AG09319 (cell line): ENCODE measurements at places on chromosomes 13 and 19.

- peak; percentile 79 for DNase-seq
Observed at GRCh38 chr13:46796515-46797474, at the start of gene ESD. Gene ESD, minus strand, starts transcription at chr13:46797161. Its CDS starts 5,748 bp downstream, at chr13:46791413.

DNA sequence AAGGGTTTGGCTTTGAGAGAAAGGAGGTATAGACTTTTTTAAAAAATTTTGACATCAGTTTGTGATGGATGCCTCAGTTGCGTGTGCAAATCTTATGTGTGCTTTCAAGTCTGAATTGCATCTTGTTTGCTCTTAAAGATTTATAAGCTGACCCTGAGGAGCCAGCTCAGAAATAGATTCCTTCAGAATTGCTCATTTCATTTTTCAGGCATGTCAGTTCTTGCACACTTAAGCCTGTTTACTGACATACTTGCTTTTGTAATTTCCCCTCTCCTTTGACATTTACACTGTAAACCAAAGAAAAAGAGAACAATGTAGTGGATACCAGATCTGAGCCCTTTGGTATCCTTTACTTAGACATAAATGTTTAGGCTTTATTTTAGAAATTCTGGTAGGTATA, 87.6 kb downstream of the RNF17 start:
- no peak for DNase-seq

GRCh38 chr13:97386801-97387484, 47.0 kb upstream of the RAP2A start:
- DNase-seq, result no peak

DNA sequence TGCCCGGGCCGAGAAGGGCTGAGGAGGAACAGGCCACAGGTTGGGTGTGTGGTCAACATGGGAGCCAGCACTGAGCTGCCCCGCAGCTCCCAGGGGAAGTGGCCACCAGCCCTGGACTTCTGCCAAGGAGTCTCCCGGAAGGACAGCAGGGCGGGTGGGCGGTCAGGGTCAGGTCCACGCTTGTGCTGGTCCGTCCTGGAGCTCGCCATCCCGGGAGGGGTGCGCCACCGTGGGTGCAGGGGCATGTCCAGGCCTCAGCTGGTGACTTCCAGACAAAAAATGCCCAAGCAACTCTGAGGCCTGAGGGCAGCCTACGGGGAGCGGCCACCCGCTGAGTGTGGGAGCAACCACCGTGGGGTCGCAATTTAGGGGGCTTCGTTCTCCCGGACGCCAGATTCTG, 21.4 kb upstream of the SLC15A1 start:
- DNase-seq, result no peak

DNA sequence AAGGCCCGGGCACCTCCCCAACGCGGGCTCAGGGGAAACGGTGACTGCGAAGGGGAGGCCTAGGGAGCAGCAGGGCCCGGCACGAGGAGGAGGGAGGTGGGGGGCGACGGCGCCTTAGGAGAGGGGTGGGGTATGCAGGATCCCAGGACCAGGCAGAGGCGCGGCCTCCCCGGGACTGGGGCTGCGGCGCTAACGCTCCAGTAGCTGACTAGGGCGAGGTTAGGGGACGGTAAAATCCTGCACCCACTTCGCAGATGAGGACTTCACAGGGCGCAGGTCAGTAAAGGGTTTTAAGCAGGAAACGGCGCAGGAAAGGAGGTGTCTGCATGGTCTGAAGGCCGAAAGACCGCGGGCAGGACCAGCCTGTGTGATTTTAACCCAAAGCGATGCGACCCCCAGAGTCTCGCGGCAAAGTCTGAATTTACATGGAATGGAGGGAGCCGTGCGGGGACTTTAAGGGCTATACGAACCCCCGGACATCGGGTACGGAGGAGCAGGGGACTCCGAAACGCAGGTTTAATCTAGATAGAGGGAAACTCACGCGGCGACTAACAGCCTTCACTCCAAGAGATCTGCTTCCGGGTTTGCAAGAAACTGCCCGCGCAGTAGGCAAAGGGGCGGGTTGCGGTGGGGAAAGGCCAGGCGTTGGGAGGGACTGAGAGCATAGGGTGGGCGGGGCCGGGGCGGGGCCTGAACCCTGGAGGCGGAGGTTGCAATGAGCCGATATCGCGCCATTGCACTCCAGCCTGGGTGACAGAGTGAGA, at the start of gene ZNF665:
Gene ZNF665, minus strand, starts transcription at position 588 of the 764 bp plus-strand sequence. CDS start 10,460 bp downstream, outside the sequence.
- peak; percentile 54 for DNase-seq

- no peak for DNase-seq
Observed at GRCh38 chr19:39307046-39307821, 11.0 kb downstream of the IFNL1 start.

DNA sequence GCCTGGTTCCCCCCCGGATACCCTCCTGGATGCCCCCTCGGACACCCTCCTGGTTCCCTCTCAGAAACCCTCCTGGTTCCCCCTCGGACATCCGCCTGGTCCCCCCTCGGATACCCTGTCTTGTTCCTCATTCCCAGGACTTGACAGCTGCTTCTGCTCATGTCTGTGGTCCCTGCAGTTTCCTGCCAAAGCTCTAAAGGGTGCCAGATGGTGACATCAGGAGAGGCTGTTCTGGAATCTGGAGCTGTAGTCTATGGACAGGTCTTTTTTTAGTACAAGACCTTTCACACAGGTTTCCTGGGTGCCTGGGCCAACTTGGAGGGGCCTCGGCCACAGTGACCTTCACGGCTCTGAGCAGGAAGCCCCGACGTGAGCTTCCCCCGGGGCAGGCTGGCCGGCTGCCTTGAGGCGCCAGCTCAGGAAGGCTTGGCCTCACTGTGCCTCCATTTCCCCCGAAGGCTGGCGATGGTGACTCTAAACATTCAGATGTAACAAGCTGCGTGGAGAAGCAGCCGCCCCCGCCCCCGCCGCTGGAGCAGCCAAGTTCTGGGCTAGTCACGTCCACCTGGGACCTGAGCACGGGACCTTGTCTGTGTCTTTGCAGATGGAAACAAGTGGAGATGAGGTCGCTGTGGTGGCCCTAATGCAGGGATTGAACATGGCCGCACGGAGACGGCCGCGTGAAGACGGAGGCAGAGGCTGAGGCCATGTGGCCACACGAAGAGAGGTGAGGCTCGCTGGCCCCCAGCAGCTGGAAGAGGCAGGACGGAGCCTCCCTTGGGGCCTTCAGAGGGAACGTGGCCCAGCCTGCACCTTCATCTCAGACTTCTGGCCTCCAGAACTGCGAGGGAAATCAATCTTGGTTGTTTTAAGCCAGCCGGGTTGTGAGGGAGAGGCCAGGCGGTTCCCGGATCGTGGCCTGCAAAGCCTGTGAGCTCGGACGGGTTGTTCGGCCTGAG, 12.7 kb downstream of the SGTA start:
- no peak for DNase-seq

DNA sequence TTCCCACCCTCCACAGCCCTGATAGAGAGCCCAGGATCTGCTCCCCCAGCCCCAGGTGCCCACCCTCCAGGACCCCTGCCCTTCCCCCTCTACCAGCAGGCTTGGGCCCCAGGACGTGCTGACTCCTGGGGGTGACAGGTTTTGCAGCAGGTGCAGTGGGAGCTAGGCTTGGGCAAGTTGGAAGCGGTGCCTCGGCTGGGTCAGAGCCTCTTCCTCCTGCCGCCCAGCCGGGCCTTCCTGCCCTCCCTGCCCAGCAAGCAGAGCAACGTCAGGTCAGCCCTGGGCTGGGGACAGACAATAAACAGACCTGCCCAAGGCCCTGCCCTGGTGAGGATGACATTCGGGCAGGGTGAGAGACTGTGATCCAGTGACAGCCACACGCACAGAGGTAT, 9.2 kb upstream of the NCCRP1 start:
- DNase-seq, result no peak

DNA sequence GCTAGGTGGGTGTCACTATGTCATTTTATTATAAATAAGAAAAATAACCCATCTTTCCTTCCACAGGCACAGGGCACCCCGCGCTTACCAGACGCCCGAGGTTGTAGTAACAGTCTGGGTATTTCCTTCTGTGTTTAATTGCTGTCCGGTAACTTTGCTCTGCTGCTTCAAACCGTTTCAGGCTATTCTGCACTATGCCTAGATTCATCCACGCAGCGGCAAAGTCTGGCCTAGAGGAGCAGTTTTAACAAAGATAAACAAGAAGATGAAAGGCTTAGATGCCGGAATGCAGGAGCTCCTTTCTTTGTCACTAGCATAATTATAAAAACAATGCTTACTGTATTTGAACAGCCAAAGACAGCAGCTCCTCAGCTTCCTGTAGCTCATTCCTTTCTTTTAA, 36.9 kb upstream of the GGACT start:
- no peak for DNase-seq

- no peak for DNase-seq
Observed at GRCh38 chr13:65454403-65454802, 1775.7 kb downstream of the PCDH9 start.

- DNase-seq, result no peak
Observed at GRCh38 chr19:37346091-37346490, 24.8 kb upstream of the ZNF527 start.

- DNase-seq, result no peak
Observed at GRCh38 chr19:45402298-45403061, 2.4 kb downstream of the PPP1R13L start.

DNA sequence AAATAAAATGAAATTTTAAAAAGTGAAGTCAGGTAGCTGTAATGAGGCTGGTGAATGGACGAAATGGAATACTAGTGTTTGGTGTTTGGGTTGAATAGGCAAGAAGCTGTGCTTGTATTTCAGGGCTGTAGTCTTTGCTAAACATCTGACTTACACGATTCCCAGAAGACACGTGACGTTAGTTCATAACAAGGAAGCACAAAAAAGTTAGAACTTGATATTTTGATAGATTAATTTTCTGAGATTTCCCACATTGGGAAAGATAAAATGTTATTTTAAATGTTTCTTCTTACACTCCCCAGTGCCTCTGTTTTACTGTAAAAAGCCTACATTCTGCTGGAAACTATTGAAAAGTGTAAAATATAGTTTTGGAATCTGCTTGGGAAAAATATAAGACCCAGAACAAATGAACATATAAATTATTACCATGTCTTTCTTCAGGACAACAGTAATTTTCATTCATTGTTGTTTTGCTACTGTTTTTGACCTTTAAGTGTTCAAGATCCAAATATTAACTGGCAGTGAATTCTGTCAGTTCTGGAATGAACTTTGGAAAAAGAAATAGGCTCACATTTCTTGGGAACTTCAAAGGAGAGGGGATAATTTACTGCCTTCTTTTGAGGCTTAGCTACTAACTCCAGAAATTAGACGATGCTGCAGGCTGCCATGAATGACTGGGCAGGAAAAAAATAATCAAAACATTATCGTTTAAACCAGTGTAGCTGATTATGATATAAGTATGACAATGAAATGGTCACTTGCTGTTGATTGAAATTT, 241.3 kb downstream of the SLITRK6 start:
- no peak for DNase-seq

DNA sequence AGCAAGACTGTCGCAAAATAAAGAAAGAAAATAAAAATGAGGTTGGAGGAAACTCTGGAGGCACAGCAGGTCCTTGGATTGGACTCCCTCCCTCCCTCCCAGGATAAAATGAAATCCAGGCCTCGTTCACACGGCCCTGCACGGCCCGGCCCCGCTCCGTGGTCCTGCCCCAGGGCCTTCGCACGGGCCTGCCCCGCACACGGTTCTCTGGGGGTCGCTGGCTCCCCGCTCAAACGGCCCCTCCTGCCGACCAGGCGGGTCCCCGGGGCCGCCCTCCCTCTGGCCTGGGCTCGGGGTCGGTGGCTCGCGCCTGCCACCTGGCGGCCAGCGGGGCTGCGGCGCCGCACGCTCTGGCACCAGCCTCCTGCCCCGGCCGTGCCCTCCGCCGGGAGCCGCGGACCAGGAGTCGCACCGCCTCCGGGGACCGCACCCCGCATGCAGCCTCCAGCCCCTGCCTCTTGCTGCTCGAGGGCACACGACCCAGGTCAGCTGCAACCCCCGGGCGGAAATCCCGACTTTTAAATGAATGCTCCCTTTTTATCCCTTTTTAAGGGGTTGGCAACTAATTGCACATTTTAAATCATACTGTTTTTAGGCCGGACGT, 1.5 kb upstream of the WDR18 start:
- DNase-seq, result no peak

DNA sequence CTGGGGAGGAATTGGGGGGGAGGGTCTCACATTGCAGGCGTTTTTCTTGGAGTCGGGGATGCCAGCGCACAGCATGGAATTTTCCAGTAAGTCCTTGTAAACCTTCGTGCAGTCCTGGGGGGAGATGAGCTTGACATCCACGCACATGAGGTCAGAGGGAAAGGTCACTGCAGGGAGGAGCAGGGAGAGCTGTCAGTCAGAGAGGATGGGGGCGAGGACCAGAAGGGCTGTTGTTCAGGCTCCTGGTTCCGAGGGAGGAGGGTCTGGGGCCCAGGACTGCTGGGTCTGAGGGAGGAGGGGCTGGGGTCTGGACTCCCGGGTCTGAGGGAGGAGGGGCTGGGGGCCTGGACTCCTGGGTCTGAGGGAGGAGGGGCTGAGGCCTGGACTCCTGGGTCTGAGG, 4.0 kb downstream of the KLK7 start:
- DNase-seq, result no peak

GRCh38 chr13:109976206-109976997, 190.0 kb upstream of the IRS2 start:
- DNase-seq, result no peak

GRCh38 chr13:37598597-37598996, at the start of gene POSTN:
Gene POSTN, minus strand, starts transcription at chr13:37598768. Its CDS starts 42 bp downstream, at chr13:37598726.
- DNase-seq, result no peak

DNA sequence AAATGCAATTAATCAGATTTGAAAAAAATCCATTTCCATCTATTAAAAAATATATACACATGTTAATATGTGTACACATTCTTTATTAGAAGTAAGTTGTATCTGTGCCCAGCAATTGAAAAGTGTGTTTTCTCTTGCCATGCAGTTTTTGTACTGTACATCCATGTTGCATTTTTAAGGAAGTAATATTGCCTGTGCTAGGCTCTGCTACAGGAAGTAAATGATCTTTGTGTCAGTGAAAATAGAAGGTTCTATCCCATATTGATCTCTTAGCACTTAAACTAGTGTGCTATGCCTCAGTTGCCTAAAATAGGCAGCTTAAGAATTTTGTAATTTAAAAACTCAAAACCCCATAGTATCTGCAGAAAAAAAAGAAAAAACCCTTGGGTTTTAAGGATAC, 122.5 kb downstream of the CDK8 start:
- no peak for DNase-seq

DNA sequence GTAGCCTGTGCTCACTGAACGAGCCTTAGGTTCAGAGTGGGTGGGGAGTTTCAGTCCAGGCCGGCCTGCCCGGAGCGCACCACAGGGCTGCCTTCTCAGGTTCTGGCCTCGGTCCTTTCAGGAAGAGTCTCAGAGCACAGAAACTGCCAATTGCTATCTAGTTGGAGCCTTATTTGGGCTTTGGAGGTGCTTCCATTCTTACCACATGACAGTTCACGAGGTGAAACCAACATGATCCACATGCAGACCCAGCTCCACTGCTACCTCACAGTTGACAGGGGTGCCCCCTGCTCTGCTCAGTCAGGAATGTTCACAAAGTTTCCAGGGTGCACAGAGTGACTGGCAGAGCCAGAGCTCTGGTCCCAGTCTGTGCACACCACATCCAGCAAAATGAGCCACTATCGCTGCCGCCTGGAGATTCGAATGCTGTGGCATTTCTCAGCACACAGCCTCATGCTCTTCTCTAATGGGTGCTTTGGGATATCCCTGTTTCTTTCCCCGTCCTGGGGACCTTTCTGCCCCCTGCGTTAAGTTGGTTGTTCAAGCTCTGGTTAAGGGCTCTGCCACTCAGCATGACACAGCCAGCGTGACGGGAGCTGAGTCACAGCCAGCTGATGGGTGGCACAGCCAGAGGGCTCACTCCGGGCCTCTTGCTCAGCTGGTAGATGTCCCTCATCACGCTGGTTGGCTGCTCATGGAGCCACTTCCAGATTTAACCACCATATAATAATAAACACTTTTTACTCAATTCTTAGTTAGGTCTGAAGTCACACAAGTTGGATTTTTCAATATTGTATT, 7.5 kb upstream of the SACS start:
- no peak for DNase-seq

GRCh38 chr13:80476953-80477352, 136.0 kb upstream of the SPRY2 start:
- DNase-seq, result no peak
